Peyer's patch (tissue), 4 donors: ENCODE measurements at places on chromosomes 2 and 18. TPM values are rescaled to one million over a fixed set of nuclear protein-coding genes. Genes with fewer than 3 reads are reported as not detected.

DNA sequence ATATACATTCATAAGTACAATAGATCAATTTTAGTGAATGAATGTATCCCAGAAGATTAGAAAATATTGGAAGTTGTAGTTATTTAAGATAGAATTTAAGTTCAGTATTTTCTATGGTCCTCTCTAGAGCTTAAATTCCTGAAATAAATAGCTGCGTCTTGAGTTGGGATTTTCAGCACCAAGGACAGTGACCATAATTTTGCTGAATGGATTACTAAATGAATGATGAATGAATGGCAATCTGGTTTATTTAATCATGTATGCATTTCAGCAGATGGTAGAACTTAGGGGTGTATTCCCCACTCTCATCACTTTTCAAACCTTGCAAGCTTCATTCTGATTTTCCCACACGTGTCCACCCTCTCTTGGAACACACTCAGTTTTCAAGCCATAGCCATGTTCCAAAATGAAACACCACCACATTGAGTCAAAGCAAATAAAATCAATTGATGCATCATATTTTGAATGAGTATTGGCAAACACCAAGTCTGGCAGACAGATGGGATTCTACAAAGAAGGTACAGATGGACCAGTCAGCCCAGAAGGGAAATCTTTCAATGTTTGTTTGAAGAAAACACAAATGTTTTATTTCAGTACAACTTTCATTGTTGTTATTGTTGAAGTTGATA is 362.2 kb upstream of the NXPH2 start:
- no peak overlapping the region for H3K4me3 ChIP-seq
- H3K36me3 ChIP-seq = no peaks in the 10 kb centered on the region
- H3K27me3 ChIP-seq = no peaks in the 10 kb centered on the region
- H3K27ac ChIP-seq = no peak overlapping the region

DNA sequence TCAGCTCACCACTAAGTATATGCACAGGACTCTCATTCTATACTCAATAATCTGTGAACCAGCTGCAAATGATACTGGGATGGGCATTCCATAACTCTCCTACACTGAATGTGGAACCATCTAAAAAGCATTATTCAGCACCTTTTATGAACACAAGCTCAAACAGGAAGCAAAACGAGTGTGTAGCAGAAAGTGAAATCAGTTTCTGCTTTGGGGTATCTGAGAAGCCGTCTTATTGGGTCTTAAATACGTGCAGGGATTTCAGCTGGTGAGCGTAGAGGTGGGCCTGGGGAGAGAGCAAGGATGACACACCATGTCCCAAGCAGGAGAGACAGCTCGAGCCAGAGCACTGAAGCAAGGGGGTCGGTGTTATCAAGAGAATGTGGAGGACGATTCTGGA is 120.0 kb upstream of the TTN start:
- H3K36me3 ChIP-seq = no peaks in the 10 kb centered on the region
- no peak overlapping the region for H3K27ac ChIP-seq
- no peaks in the 10 kb centered on the region for H3K27me3 ChIP-seq

DNA sequence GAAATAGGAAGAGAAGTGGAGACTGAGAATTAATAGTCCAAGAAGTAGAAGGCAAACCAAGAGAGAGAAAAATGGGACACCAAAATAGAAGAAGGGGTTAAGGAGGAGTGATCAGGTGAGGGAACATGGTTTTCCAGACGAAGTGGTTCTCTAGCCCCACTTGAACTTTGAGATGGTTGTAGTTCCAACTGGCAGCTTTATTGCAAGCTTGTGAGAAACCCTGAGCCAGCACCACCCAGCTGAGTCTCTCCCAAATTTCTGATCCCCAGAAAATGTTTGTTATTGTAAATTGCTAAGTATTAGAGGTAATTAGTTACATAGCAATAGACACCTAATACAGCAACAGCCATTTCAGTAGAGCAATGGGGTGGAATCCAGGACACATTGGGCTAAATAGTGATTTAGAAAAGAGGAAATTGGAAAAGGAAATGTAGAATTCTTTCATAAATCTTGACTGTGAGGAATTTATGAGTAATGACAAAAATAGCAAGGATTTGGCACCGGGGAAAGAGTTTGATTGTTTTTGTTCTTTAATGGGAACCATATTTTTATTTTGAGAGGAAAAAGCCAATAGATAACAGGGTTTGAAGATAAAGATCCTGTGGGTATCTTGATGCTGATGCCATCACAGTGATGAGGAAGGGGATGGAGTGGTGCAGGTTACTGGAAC is 62.1 kb upstream of the XDH start:
- H3K27me3 ChIP-seq = no peaks in the 10 kb centered on the region
- no peak overlapping the region for H3K27ac ChIP-seq
- no peak for DNase-seq
- H3K4me3 ChIP-seq = no peak overlapping the region

GRCh38 chr2:54810246-54810645 is 86.8 kb downstream of the EML6 start:
- H3K4me3 ChIP-seq = no peak overlapping the region
- H3K36me3 ChIP-seq = no peaks in the 10 kb centered on the region
- DNase-seq = no peak
- no peak overlapping the region for H3K27ac ChIP-seq
- H3K27me3 ChIP-seq = no peaks in the 10 kb centered on the region

- no peak overlapping the region for H3K4me3 ChIP-seq
- no peak overlapping the region for H3K27ac ChIP-seq
- H3K27me3 ChIP-seq = no peaks in the 10 kb centered on the region
- no peaks in the 10 kb centered on the region for H3K4me1 ChIP-seq
- no peak for DNase-seq
Measured at GRCh38 chr18:49473721-49474120, 13.3 kb upstream of the DYM start.

- H3K4me1 ChIP-seq = no peaks in the 10 kb centered on the region
- no peaks in the 10 kb centered on the region for H3K36me3 ChIP-seq
- no peak overlapping the region for H3K27ac ChIP-seq
Measured at GRCh38 chr2:147688242-147688641, 156.6 kb upstream of the ACVR2A start.

- no peaks in the 10 kb centered on the region for H3K36me3 ChIP-seq
- no peak overlapping the region for H3K4me3 ChIP-seq
- no peaks in the 10 kb centered on the region for H3K27me3 ChIP-seq
- no peak overlapping the region for H3K27ac ChIP-seq
Measured at GRCh38 chr18:55120896-55121295, 161.6 kb upstream of the CCDC68 start.

DNA sequence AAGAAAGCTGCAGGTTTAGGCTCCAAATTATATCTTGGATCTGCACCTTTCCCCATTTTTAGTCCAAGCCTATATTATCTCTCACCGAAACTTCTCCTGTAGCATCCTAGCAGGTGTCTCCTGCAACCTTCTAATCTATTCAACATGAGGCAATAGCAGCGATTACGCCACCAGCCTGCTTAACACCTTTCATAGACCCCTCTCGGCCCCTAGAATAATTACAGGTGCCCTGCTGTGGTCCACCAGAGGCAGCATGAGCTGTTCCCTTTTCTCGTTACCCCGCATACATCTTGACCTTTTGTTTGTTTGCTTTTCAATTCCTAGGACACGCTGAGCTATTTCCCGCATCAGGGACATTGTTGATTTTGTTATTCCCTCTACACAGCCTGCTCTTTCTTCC is 361.9 kb downstream of the CYRIA start:
- H3K27me3 ChIP-seq = no peaks in the 10 kb centered on the region
- H3K27ac ChIP-seq = no peak overlapping the region
- H3K4me3 ChIP-seq = no peak overlapping the region
- H3K36me3 ChIP-seq = no peaks in the 10 kb centered on the region

DNA sequence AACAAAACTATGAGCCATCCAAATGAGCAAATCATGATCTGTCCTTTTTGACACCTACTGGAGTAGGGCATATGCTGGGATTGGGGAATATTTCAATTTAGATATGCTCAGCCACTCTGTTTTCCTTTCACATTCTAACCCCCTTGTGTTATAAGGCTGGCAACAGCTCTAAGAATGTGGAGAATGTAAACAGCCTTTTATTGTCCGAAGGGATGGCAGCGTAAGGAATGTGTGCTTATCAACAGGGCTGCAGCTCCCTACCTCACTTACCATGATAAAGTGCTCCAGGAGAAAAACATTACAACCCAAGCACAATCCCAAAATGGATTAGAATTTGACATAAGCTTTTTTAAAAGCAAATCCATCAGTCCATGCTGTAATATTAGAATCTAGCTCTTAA is 2.2 kb downstream of the NXPH2 start:
- no peaks in the 10 kb centered on the region for H3K27me3 ChIP-seq
- no peaks in the 10 kb centered on the region for H3K36me3 ChIP-seq
- H3K4me1 ChIP-seq = no peaks in the 10 kb centered on the region
- H3K27ac ChIP-seq = no peak overlapping the region
- H3K4me3 ChIP-seq = no peak overlapping the region

The OSGEPL1 gene
- total RNA-seq = 3.0 TPM

The DPP10 gene
- 3.4 TPM for total RNA-seq

The MDH1B gene
- not detected for total RNA-seq

The SERPINB10 gene
- total RNA-seq = not detected

The MAIP1 gene
- total RNA-seq = 13.2 TPM
